ENCODE measurements at places on chromosomes 12 and 14. TPM values are rescaled to one million over a fixed set of nuclear protein-coding genes. Genes with fewer than 3 reads are reported as not detected.

Gene NGB
- total RNA-seq, result not detected

Gene CEBPE
- not detected for total RNA-seq

Gene RAD51AP1
- 12.1 TPM for total RNA-seq

Gene ATG101
- total RNA-seq, result 97.4 TPM

Gene KRT79
- not detected for total RNA-seq

Gene C12orf50
- not detected for total RNA-seq

Gene SPTSSA
- total RNA-seq, result 26.3 TPM

Gene TMX1
- 33.6 TPM for total RNA-seq

Gene SLCO1A2
- total RNA-seq, result 0.29 TPM

Gene CLEC4C
- not detected for total RNA-seq

Gene PTPN21
- 6.4 TPM for total RNA-seq

Gene BEST3
- 1.5 TPM for total RNA-seq

Gene MYF5
- total RNA-seq, result not detected

Gene KLRC1
- total RNA-seq, result not detected

Gene REP15
- 0.52 TPM for total RNA-seq

Gene RNASE3
- total RNA-seq, result not detected

Gene COCH
- 27.1 TPM for total RNA-seq

Gene PLCZ1
- total RNA-seq, result not detected

Gene OTX2
- total RNA-seq, result not detected
